Retinal pigment epithelial cell (primary cell): ENCODE measurements at places on chromosomes 3 and 15.

DNA sequence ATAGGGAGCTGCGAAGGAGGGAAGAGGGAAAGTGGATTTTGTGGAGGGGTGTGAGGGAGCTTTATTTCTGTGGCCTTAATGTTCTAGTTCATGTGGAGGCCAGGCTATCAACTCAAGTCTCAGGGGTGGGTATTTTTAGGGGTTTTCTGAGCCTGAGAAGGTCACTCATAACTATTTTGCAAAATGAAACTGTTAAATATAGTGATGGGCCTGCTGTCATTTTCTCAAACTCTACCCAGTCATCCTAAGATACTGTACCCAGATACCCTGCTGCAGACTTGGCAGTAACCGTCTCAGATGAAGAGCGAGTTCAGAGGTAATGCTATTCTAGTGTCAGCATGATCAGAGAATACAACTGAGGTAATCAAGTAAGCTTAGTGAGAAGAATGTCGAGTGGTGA is 545.0 kb upstream of the TBL1XR1 start:
- DNase-seq: no peak

DNA sequence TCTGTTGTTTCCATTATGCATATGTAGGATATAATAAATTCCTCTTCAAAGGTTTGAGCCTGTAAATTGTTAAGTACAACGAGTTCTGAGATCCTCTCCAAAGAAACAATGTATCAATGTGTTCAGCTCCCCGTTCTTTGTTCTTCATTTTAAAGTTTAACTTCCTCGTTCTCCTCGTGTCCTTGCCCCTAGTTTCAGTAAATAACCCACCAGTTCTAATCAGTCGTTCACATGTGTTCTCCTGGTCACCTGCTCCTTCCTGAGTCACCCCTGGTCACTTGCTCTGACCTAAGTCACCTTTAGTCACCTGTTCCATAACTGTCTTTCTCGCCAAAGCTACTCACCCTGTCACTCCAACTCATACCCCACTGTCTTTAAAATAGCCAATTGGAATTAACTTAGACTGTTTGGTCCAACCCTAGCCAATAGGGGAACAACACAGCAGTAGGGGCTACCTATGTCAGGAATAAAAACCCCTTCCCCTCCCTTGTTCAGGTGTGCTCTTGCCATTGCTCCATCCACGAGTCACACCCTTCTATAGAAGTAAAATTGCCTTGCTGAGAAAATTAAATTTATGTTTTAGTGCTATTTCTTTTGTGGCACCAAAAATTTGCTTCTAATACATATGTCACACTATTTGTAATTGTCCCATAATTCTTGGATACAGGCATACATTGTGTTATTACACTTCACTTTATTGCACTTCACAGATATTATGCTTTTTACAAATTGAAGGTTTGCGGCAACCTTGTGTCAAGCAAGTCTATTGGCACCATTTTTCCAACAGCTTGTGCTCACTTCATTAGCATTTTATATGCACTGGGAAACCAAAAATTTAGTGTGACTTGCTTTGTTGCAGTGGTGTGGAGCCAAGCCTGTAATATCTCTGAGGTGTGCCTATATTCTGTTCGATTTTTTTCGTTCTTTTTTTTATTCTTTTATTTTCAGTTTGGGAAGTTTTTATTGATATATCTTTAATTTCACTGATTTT is 15.3 kb upstream of the MCF2L2 start:
- no peak for DNase-seq

- no peak for DNase-seq
Measured at GRCh38 chr3:130779486-130779885, 32.9 kb upstream of the PIK3R4 start.

- DNase-seq: peak; percentile 66
Measured at GRCh38 chr3:62607287-62608029, 234.1 kb upstream of the FEZF2 start.

DNA sequence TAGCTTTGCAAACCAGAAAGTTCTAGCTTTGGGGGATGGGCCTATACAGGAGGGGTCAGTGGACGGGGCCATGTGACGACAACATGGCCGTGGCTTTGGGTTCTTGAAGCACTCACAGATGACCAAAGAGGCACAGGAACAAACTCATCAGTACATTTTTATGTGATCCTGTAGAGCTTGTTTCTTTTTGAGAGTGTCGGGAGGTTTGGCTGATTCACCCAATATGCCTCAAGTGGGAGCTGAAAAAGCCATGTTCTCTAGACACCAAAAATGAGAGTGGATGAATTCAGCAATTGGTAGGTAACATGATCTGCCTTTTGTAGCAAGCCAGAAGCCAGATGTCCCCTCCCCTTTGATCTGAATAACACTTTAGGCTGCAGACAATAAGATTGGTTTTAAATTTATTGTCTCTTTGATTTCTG is 30.1 kb downstream of the GREM1 start:
- DNase-seq: no peak

DNA sequence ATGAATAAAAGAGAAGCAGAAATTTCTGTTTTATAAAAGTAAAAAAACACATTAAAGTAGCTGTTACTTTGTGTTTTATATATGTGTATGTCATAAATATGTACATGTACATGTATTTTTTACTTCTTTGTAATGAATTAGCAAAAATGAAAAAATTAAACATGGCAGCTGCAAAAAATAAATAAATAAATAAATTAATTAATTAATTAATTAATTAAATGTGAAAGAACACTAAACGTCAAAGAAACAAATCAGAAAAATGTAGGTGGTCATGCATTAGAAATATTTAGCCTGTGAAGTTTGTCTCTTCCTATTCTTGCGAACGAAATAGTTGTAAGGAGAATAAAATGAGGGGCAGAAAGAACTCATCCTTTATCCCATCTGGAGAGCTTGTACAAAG is 357.0 kb downstream of the ZIC4 start:
- DNase-seq: no peak

DNA sequence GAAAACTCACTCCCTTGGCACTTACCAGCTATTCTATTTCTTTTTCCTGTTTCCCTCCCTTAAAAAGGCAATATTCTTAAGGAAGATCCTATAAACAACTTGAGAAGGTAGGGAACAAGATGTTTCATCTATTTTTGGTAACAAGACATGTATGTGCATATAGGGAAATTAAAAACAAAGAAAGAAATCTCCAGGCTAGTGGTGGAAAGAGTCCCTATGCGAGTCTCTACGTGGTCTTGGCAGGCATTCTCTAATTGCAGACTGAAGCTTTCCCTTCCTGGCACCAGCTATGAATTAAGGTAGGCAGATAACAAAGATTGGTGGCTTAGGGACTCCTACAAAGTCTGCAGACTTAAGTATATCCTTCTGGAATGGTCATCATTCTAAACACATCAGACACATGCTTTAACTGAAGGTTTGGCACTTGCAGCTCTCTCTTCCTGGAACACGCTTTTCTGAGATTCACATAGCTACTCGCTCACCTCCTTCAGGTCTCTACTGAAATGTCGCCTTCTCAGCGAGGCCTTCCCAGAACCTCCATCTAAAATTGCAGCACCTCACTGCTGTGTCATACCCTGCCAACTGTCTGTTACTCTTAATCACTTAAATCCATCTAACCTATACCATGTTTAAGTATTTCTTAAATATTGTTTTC is 336.0 kb downstream of the VGLL3 start:
- DNase-seq: no peak

- no peak for DNase-seq
Measured at GRCh38 chr3:48431224-48432029, 1.5 kb upstream of the PLXNB1 start.

DNA sequence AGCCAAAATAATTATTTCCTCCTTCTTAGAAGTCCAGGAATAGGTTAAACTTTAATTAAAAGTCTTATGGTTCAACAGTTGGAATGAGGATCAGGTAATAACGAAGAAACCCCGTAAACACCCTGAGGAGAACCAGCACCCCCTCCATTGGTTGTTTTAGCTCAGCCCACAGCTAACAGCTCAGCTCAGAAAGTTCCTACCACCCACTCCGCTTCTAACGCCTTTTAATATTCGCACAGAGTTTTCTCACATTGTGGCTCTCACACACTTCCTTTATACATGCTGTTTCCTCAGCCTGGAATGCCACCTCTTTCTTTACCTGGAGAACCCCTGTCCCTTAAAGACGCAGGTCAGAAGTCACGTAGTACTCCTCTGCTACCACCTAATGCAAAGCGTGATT is 17.0 kb downstream of the CX3CR1 start:
- DNase-seq: no peak

- DNase-seq: no peak
Measured at GRCh38 chr3:169344465-169344864, 319.0 kb downstream of the MECOM start.

- DNase-seq: no peak
Measured at GRCh38 chr3:130517602-130518001, 625 bp downstream of the COL6A6 start.

DNA sequence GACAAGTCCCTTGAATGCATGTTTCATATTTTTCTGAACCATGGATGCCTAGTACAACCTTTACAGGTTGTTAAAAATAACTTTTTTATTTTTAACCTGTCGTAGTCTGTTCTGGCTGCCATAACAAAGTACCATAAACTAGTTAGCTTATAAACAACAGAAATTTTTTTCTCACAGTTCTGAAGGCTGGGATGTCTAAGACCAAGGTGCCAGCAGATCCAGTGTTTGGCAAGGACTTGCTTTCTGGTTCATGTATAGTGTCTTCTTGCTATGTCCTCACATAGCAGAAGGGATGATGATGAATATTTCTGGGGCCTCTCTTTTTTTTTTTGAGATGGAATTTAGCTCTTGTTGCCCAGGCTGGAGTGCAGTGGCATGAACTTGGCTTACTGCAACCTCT is 23.0 kb upstream of the POLR2M start:
- no peak for DNase-seq

- no peak for DNase-seq
Measured at GRCh38 chr15:87604857-87605446, 651.6 kb downstream of the NTRK3 start.

DNA sequence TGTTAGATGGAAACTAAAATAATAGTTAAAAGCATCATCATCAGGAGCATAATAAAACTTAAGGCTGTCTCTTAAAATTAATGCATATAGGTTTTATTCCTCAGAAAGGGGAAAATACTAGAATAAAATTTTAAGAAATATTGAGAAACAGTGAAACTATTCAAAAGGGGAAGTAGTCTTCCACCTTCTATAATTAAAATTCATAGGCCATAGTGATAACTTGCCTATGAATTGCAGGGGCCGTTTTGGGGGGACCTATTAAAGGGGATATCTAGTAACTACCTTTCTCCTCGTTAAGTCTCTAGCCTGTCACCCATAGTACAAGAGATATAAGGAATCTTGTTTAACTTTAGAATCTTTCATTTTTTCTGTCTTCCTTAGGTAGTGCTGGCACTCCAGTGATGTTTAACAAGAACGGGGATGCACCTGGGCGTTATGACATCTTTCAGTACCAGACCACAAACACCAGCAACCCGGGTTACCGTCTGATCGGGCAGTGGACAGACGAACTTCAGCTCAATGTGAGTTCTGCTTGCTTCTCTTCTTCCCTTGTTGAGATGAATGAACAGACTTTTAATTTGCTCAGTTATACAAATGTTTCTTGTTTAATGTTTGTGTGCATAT is 600.4 kb downstream of the GRM7 start:
- DNase-seq: no peak

DNA sequence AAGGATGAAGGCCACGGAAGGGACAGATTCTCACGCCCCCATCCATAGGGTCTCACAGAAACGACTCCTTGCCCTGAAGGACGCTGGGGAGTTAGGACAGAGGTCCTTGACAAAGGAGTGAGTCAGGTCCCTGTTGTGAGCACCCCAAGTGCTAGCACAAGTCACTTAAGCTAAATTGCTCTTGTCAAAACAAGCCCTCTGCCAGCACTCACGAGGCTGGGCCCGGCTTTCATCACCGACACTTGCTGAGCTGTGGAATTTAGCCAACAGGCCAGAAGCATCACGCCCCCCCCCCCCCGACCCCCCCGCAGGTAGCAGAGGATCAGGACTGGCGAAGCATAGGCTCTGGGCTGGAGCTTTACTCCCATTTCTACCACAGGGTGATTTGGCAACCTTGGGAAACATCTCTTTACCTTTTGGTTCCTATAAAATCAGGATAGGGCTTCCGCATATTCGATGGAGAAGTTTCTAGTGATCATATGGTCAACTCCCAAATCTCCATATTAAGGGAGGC is 75.4 kb downstream of the ADCY5 start:
- DNase-seq: no peak

DNA sequence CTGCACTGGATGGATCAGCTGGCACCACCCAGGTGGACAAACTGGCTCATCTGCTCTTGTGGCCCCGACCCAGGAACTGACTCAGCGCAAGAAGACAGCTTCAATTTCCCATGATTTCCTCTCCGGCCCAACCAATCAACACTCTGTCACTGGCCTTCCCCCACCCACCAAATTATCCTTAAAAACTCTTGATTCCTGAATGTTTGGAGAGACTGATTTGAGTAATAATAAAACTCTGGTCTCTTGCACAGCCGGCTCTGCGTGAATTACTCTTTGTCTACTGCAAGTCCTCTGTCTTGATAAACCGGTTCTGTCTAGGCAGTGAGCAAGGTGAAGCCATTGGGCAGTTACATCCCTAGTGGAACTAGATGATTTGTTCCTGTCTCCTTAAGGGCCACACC is 16.1 kb downstream of the BDH1 start:
- no peak for DNase-seq

- no peak for DNase-seq
Measured at GRCh38 chr3:161423911-161424522, 52.7 kb upstream of the SPTSSB start.

DNA sequence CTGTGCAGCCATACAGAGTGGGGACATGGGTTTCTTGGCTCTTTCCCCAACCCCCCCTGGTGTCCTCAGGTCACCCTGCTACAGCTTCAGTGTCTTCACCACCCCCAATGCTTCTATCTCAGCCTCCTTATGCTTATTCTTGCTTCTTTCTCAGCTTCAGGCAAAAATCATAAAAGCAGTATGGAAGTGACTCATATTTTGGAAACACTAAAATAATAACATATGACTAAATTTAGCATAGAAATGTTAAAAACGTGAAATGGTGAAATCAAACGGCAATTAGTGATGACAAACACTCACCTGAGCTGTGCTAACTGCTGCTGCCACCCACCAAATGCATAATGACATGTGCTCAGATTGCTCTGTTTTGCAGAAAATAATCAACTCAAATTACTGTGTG is 475.2 kb upstream of the EPHA3 start:
- DNase-seq: no peak

DNA sequence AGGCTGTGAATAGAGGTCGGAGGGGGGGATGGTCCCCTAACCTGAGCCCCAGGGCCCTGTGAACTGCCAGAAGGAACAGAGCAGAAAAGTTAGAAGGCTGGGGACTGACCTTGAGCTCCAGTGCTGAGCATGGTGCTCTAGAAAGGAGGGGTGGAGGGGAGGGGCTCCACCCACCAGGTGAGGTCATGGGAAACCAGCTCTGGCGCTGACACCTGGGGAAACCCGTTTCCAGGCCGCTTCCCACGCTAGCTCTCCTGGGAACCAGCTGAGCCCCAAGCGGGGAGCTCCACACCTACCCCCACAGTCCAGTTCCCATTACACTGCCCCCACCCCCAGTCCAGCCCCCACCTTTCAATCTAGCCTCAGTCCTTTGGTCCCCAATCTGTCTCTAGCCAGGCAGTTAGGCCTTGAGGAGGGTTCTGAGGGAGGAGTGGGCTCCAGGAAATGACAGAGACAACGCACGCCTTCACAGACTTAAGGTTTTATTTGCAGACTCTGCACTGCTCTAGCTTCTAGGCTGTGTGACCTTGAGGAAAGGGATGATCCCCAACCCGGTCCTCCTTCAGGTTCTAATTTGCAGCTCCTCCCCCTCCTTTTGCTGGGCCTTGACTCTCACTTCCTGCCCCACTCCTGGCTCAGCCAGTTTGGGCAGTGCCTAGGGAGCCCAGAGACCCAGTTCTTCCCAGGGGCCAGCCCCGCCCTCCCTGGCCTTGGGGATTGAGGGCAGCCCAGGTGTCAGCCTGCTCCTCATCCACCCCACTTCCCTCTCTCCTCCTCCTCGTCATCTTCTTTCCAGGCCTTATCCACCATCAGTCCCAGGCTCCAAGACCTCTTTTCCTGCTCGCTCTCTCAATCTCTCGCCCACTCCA is 2.1 kb downstream of the RHOV start:
- DNase-seq: no peak
